Type B pancreatic cell (in vitro differentiated cells): ENCODE measurements at places on chromosomes 4 and X. TPM values are rescaled to one million over a fixed set of nuclear protein-coding genes. Genes with fewer than 3 reads are reported as not detected.

DNA sequence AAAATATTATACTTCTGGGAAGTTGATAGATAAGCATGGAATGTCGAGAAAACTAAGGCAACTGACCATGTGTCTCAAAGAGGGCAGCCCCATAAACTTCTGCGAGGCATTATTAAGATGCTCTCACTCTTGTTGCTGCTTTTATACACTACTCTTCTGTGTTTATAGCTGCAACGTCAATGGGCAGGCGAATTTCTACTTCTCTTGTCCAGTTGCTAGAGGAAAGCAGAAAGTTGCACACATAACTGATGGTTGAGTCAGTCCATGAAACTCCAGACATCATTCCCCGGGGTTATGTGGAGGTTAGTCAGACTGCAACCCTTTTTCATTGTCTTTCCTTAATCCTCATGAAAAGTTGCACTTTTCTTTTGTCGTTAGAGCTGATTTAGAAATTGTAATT lies 39.8 kb downstream of the VCX3B start:
- no peaks in the 10 kb centered on the region for H3K4me1 ChIP-seq
- H3K27me3 ChIP-seq = no peaks in the 10 kb centered on the region
- no peak overlapping the region for H3K4me3 ChIP-seq
- no peak overlapping the region for H3K27ac ChIP-seq
- no peak for DNase-seq
- H3K36me3 ChIP-seq = no peaks in the 10 kb centered on the region

DNA sequence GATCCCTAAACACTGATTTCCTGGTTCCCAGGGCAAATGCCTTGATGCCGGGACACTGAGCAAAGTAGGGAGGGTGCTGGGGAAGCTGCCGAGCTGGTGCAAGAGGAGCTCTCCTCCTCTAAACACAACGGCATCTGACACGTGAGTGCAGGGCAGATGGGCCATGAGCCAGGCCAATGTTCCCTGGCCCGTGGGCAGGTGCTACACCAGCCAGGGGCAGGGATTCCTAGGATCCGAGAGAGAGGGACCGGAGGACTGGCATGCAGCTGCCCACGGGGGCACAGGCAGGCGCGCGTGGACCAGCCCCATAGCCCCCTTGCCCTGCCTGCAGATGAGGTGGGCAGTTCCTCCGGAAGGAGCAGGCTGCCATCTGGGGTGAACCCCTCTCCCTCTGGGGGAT lies 66.8 kb upstream of the AFAP1 start:
- no peak overlapping the region for H3K4me3 ChIP-seq
- H3K27me3 ChIP-seq = peaks cover 4% of the 10 kb centered on the region
- no peak overlapping the region for H3K27ac ChIP-seq
- no peak for DNase-seq
- peaks cover 38% of the 10 kb centered on the region for H3K4me1 ChIP-seq

DNA sequence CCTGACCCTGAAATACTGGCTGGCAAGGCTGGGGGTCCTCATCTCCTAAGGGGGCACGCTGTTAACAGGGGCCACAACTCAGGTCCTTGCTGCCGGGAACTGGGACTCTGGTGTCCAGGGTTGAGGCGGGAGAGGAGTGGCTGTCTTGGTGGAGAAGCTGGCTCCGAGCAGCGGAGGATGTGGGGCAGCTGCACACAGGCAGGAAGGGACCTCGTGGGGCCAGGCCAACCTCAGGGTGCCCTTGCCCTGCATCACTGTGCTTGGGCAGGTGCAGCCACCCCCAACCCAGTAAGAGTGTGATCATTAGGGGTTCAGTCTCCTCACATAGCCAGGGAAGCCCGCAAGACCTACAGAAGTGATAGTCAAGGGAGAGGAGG lies 12.6 kb upstream of the PDE6B start:
- H3K36me3 ChIP-seq = no peaks in the 10 kb centered on the region
- no peaks in the 10 kb centered on the region for H3K4me1 ChIP-seq
- no peak overlapping the region for H3K27ac ChIP-seq
- peaks cover 48% of the 10 kb centered on the region for H3K27me3 ChIP-seq
- no peak overlapping the region for H3K4me3 ChIP-seq

DNA sequence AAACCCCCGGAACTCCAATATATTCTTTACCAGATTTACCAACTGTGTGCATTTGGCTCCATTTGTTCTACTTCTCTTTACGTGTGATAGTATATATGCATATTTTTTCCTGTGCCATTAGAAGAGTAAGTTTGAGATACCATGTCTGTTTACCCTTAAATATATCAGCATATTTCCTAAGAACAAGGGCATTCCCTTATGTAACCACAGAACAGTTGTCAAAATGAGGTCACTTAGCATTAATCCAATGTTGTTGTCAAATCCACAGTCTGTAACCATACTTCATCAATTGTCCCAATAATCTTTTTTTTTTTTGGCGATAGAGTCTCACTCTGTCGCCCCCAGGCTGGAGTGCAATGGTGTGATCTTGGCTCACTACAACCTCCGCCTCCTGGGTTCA lies 55.2 kb downstream of the TBC1D14 start:
- H3K27ac ChIP-seq = no peak overlapping the region
- H3K27me3 ChIP-seq = no peaks in the 10 kb centered on the region

Gene PRDM8
- 1.5 and 6.2 TPM in 2 replicates for total RNA-seq

Gene XAGE1A
- total RNA-seq = not detected in 2 replicates

Gene STATH
- 0.90 TPM in 1 of 2 replicates, not detected in the other for total RNA-seq
